Activated CD8-positive, alpha-beta T cell treated with anti-CD3 and anti-CD28 coated beads, Interleukin-2, amount 10 ng/mL, durations not matched to agents 7 days and 5 days (primary cell): ENCODE measurements at places on chromosomes 3 and 15. TPM values are rescaled to one million over a fixed set of nuclear protein-coding genes. Genes with fewer than 3 reads are reported as not detected.

FOXB1 gene
- total RNA-seq, result 0.52 TPM

ATP13A4 gene
- 1.8 TPM for total RNA-seq

PLA2G4E gene
- not detected for total RNA-seq

SLC12A1 gene
- total RNA-seq, result not detected

SYNM gene
- total RNA-seq, result 0.18 TPM

PPP4R2 gene
- 80.0 TPM for total RNA-seq

DNA sequence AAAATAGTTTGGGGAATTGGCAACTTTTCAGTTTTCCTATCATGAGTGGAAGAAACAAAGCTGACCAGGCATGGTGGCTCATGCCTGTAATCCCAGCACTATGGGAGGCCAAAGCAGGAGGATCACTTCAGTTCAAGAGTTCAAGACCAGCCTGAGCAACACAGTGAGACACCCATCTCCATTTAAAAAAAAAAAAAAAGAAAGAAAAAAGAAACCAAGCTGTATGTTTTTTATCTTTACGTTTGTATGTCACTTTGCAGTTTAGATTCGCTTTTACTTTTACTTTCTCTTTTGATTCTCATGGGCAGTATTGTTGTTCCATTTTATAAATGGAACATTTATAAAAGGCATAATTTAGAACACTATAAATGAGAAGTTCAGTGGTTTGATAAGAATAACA is 31.2 kb upstream of the TNIK start:
- H3K36me3 ChIP-seq, result peaks cover 15% of the 10 kb centered on the region
- H3K27me3 ChIP-seq, result no peaks in the 10 kb centered on the region
- H3K4me3 ChIP-seq, result peak overlapping the region; percentile 64
- H3K27ac ChIP-seq, result peak overlapping the region; percentile 81
- peaks cover 45% of the 10 kb centered on the region for H3K4me1 ChIP-seq
- DNase-seq, result no peak

- no peak for DNase-seq
- H3K4me3 ChIP-seq, result no peak overlapping the region
- no peaks in the 10 kb centered on the region for H3K36me3 ChIP-seq
Observed at GRCh38 chr3:115986555-115987207, 363.4 kb downstream of the GAP43 start.

- no peak for DNase-seq
- no peaks in the 10 kb centered on the region for H3K36me3 ChIP-seq
- peaks cover 10% of the 10 kb centered on the region for H3K4me1 ChIP-seq
- no peak overlapping the region for H3K4me3 ChIP-seq
- no peak overlapping the region for H3K27ac ChIP-seq
Observed at GRCh38 chr15:39720621-39721611, 61.7 kb downstream of the FSIP1 start.

DNA sequence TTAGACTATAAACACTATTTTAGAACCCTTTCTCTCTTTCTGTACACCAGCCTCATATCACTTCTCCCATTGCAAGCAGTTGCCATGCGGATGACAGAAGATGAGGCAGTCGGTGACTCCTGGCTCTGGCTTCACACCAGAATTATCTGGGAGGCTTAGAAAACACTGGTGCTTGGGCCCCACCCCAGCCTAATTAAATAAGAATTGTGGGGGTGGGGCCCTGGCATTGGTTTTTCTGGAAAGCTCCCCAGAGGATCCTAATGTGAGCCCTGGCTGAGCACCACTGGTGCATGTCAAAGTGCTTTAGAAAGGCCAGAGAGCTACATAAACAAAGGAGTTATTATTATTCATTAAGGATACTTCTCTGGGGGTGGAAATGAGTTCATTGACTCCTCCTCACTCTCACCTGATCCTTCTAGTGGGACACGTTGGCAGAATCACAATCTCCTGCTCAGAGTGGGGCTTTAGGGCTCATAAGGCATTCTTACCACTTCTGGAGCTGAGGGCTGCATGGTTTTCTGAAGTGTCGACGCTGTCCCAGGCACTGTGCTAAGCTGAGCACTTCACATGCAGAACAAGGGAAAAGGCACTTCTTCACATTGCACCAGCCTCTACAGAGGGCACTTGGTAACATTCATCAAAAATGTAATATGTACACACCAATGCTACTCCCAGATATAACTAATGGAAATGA is 188.5 kb upstream of the TLE3 start:
- H3K36me3 ChIP-seq, result no peaks in the 10 kb centered on the region
- no peak overlapping the region for H3K27ac ChIP-seq
- peaks cover 14% of the 10 kb centered on the region for H3K4me1 ChIP-seq
- no peak for DNase-seq
- peaks cover 29% of the 10 kb centered on the region for H3K27me3 ChIP-seq

GRCh38 chr15:74470631-74471395 is 9.9 kb upstream of the UBL7 start:
- H3K27ac ChIP-seq, result no peak overlapping the region
- H3K4me3 ChIP-seq, result no peak overlapping the region
- no peak for DNase-seq
- peaks cover 35% of the 10 kb centered on the region for H3K36me3 ChIP-seq
- no peaks in the 10 kb centered on the region for H3K27me3 ChIP-seq
- H3K4me1 ChIP-seq, result peaks cover 1% of the 10 kb centered on the region

DNA sequence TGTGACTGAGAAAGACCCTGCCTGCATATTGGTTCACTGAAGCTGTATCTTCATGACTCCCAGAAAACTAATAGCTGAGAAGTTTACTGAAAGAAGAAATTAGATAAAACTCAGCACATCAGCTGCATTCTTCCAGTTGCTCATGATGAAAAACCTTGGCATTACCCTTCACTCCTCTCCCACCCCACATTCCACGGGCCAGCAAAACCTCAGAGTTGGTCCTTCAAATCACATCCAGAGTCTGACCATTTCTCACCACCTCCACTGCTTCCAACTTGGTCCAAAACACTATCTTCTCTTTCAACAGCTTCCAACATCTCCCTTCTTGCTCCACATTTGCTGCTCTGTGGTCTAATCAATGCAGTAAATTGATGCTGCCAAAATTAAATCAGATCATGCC is 97.1 kb downstream of the CD47 start:
- H3K4me1 ChIP-seq, result peaks cover 4% of the 10 kb centered on the region
- no peaks in the 10 kb centered on the region for H3K36me3 ChIP-seq
- H3K4me3 ChIP-seq, result no peak overlapping the region
- no peak for DNase-seq
- no peak overlapping the region for H3K27ac ChIP-seq
